ENCODE measurements at places on chromosomes 2 and 18. TPM values are rescaled to one million over a fixed set of nuclear protein-coding genes. Genes with fewer than 3 reads are reported as not detected.

DNA sequence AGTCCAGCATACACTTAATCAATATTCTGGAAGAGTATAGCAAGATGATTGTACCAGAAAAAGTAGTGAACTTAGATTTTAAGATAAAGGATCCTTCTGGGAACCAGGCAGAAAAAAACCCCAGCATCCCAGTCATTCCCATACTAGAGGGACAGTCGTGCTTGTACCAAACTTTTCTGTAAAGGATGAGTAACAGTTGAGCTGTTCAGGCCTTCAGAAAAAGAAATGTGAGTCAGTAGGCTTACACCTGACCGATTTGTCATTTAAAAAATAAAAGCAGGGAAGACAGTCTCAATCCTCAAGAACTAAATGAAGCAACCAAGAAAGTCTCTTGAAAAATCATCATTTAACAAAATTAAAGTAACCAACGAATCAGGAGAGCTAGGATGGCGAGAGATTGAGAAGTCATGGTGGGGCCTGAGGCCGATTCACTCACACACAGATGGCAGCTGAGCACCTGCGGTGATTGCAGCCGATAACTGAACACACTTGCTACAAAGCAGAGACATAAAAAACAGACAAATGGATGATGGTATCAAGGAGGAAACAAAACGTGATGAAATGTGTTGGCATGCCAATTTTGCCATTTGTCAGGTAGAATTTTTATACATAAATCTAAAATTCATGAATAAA lies 170.0 kb upstream of the ALKAL2 start:
- no peak for DNase-seq

DNA sequence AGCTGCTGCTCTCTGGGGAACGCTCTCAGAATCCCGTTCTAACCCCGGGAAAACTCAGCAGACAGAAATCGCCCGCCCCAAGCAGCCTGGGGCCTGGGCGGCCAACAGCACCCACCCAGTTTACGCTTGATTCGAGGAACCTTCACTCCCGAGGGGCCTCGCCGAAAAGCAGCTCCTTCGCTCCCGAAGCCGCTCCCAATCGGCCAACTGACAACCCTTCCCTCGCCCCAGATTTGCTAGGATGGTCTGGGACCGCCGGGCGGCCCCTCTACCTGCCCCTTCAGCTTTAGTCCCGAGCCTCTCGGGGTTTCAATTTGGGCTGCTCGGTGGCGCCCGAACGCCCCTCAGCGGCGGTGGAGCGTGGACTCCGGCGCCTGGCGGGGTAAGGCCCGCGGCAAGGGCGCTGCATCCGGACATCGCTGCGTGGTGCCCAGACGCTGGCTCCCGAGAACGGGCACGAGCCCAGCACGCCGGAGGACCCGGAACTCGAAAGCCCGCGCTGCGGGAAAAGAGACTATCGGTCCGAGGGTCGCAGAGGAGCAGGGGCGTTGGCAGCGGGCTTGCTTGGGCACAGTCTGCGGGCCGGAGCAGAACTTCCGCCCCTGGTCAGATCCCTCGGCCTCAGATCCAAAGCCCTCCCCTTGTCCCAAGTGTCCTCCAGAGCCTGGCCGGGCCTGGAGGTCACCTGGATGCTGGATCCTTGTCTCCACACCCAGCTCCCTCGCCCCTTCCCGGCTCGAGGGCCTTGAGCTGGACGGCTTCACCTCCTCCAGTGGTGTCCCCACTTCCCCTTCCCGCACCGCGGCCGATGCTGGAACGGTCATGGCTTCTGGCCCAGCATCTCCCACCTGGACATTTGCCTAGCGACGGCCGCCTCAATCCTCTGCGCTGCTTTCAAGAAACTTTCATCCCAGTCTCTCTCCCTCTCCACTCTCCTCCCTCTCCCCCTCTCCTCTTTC lies 3.0 kb upstream of the OTX1 start:
- DNase-seq = no peak

- DNase-seq = no peak
These were observed 234.9 kb downstream of the BCL11A start for GRCh38 chr2:60318544-60318943.

DNA sequence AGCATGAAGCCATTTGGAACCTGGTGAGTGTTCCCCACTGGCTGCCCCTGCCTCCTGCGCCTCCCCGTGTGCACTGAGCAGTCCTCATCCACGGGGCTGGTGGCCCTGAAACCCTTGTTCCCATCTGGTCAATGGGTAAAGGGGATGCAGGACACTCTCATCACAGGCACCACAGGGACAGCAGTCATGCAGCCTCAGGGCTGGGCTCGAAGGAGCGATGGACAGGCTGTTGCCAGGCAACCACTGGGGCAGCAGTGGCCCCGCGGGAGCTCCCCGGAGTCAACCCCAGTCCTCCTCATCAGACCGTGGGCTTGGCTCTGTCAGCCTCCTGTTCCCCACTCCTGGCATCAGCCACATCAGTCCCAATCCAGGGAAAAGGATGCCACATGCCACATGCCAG lies 509.5 kb downstream of the EIPR1 start:
- DNase-seq = no peak

GRCh38 chr2:46831051-46831868 lies 84.3 kb downstream of the MCFD2 start:
- no peak for DNase-seq

DNA sequence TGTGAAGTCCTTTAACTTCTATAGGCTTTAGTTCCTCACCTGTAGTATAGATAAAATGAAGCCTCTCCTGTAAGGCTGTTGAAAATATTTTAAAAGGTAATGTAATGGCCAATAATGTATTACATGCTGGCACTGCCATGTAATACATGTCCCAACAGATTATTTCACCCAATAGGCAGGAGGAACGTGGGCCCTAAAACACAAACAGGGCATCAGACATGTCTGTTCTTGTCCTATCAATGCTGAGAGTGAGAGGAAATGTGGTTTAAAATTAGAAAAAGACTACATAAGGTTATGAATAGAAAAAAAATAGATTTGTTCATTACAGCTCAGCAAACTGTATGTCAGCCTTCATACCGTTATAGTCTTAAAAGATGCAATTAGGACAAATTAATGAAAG lies 492.7 kb upstream of the DDX18 start:
- no peak for DNase-seq

DNA sequence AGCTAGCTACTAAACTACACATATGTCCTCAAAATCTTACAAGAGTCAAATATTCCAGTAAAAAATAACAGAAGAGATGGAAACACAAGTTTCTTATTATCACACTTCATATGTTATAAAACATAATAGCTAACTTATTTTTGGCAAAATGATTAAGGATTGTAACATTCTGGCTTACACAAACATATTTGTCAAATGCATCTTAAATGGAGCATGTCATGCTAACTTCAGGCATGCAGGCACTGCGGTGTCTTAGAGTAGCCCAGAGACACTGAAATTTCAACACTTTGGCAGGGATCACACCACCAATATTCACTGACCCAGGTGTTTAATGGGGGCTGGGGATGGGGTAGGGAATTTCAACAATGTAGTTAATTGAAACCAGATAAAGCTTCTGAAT lies 51.6 kb downstream of the LDAH start:
- no peak for DNase-seq

SAG gene
- 0.32 TPM for total RNA-seq

Data from activated T-helper 1 cell treated with anti-CD3 and anti-CD28 coated beads, Interleukin-12 subunit alpha, Interleukin-12 subunit beta, Interleukin-2, Interleukin-4 antibody, amounts not matched to agents 30 ng/mL and 10 ng/mL and 1 ng/mL, durations not matched to agents 14 hours and 24 hours and 36 hours (primary cell).